Myocyte (in vitro differentiated cells): ENCODE measurements at places on chromosomes 1 and 21. TPM values are rescaled to one million over a fixed set of nuclear protein-coding genes. Genes with fewer than 3 reads are reported as not detected.

DNA sequence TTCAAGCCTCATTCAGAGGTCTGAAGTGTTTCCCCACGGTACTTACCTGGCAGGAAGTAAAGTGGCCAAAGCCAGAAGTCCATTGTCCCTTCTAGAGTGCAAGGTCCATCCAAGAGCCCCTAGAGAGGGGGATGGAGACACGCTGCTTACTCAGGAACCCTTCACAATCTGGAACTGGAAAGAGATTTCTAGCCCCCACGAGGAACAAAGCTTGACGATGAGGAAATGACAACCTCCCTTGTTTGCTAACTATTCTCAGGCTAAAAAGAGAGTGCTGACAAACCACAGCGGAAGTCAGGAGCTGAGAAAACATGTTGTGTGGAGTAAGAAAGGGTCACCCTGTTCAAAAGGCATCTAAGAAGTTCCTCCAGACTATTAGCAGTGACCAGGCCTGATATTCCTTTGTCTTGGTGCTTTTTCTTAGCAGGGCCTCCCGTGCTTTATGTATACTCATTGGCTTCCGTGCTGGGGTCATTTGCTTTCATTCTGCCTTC is at the start of gene FCMR:
Gene FCMR, minus strand, starts transcription at position 170 of the 494 bp plus-strand sequence. Its CDS starts 87 bp downstream, at position 83.
- DNase-seq, result no peak

- DNase-seq, result no peak
Observed at GRCh38 chr1:46220808-46221207, 17.7 kb downstream of the LURAP1 start.

DNA sequence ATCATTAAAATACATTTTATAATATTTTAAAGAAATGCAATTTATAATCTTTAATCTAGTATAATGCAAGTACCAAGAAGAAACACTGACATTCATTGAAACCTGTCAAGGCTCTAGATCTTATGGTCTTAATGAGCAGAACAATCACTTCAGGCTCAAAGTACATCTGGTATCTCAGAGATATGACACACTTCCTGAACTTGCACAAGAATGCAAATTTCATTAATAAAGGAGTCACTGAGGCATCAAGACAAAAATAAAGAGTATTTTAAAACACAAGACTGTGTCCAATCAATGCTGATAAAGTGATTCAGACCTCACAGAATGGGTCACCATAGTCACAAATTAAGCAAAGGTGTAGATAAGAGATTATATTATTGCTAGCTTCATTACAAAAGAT is 178.1 kb downstream of the AK5 start:
- no peak for DNase-seq

GRCh38 chr1:212514056-212514614 is 81.4 kb downstream of the NENF start:
- DNase-seq, result peak; percentile 96

DNA sequence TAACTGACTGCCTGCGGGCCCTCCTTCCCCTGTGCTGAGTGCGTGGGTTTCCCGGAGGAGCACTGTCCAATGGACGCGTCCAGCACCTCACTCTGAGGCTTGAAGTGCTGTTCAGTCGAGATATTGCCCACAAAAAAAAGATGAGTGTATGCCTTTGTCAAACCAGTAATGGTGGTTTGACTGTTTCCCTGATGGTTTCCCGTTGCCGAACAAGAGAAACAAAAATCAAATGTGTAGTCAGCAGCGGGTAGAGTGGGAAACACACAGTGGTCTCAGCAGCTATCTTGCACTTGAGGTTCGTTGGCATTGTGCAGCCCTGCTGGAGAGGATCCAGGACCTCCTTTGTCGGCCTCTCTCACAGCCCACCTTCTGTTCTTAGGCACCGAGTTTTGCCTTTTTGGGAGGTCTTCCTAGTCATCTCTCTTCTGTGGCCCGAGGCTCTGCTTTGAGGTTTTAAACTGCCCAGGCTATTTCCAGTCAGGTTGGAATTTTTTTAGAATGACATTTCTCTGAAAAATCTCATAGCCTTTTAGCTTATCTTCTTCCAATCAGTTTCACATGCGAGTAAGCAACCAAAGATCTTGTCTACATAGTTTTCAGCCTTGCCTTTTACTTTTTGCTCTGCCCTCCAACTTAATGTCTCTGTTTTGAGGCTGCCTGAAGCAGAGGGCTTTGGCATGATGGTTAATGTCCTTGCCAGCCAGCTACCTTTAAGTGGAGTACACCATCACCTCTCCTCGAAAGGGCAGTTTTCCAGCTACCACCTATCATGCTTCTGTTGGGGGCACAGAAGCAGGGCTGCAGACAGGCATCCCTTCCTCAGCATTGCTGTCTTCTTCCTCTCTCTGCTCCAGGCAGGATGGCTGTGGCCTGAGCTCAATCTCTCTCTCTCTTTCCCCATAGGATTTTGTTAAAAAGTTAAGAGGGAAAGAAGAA is 132.3 kb downstream of the URB2 start:
- DNase-seq, result no peak

DNA sequence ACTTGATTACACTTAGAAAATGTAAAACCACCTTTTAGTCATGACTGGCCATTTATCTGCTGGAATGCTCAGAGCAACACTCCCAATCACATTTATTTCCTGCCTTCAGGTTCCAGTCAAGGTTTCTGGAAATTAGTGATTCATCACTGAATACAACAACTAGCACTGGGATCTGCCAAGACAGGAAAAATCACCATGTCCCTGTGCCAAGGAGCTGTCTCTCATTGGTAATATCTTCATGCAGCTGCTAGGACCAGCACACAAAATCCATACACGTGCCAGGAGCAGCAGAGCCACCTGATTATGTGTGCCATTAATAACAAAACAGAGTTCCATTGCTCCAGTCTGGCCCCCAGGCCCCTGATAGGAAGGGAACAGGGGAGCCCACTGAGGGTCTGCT is 194.6 kb downstream of the TNR start:
- DNase-seq, result no peak

DNA sequence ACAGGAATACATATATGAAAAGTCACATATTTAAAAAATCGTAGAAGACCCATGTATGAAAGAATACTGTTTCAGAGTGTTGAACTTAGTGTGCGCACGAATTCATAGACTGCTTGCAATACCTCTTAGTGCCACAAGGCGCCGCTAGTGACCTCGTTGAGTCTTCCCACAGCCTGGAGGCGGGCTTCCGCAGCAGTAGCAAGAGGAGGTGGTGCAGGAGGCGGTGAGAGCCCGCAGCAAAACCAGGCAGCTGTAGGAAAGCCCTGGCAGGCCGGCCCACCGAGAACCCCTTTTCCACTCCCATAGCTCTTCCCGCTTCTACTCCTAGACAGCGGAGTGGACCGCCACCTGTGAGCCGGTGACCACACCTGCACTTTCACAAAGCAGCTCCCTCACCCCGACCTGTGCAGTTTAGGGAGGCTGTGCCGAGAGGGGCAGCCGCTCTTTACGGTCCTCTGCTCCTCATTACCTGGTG is 23.5 kb downstream of the MTARC1 start:
- peak; percentile 83 for DNase-seq

- DNase-seq, result no peak
Observed at GRCh38 chr1:204972426-204972825, 70.6 kb upstream of the CNTN2 start.

GRCh38 chr1:42822800-42823392 is 5.7 kb upstream of the SVBP start:
- DNase-seq, result no peak

DNA sequence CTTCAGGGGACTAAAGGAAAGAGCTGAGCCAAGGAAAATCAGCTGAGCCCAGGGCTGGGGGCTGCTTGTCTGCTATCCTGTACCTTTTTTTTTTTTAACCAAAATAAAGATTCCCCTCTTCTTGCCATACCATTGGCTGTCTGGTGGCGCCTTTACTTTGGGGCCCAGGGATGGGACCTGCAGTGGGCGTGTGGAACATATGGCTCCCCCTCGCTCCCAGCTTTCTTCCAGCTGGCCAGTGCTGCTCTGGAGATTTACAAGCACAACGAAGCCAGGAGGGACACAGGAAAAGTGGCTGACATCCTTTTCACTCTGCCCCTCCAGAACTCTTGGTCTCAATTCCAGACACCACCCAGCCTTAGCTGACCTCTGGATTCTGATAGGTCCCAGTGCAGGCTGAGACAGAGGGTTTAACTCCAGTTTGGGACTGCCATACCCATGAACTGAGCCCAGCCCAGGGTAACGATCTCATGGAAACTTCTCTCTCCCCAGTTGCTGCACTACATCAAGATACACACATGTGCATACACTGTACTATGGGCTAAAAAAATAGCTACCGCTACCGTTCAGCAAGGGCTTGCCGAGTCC is 5.4 kb upstream of the SFN start:
- DNase-seq, result no peak

DNA sequence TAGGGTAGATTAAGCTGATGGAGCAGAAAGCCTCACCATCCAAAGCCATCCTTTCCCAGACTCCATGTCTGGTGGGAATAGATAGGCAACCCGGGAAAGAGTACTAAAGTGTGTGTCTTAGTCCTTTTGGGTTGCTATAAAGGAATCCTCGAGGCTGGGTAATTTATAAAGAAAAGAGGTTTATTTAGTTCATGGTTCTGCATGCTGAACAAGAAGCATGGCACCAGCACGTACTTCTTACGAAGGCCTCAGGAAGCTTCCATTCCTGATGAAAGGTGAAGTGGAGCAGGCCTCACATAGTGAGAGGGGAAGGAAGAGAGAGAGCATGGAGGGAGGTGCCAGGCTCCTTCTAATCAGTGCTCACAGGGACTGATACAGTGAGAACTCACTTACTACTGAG is 6.2 kb upstream of the SLC37A1 start:
- no peak for DNase-seq

DNA sequence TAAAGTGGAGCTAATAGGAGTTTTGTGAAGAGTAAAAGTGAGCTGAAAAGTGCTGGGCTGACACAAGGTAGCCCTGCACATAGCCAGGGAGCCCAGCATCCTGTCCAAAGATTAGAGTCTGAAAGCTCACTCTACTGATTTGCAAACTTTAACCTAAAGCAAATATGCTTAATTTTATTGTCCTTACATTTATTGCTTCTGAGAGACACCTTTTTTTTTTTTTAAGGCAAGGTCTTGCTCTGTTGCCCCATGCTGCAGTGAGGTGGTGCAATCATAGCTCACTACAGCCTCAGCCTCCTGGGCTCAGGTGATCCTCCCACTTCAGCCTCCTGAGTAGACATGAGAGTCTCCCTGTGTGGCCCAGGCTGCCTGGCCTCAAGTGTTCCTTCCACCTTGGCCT is 16.5 kb downstream of the MGST3 start:
- DNase-seq, result no peak

- DNase-seq, result no peak
Observed at GRCh38 chr21:46626975-46627501, 8.4 kb upstream of the PRMT2 start.

DNA sequence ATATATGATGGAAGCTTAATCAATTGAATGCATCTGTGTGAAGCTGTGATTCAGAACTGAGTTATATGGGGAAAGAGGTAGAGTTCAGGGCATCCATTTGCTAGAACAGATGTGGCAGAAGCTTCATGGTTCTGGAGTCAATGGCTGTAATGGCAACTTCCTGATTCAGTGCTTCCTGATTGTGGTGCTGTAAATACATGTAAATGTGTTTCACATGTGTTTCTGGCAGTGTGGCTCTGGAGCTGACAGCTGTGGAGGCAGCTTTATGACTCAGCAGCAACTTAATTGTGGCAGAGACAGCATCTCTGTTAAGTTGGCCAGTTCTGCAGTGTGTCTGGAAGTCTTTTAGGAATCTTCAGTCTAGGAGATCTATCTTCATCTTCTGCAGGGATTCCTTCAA is 226.6 kb upstream of the ZRANB2 start:
- DNase-seq, result peak; percentile 85

GRCh38 chr1:170356585-170356984 is 175.4 kb upstream of the GORAB start:
- no peak for DNase-seq

GRCh38 chr1:186780076-186780475 is 48.7 kb upstream of the PLA2G4A start:
- DNase-seq, result no peak

- DNase-seq, result no peak
Observed at GRCh38 chr1:224180783-224181452, 2.1 kb upstream of the DEGS1 start.

GRCh38 chr21:14541841-14542490 is 4.1 kb downstream of the SAMSN1 start:
- no peak for DNase-seq

DNA sequence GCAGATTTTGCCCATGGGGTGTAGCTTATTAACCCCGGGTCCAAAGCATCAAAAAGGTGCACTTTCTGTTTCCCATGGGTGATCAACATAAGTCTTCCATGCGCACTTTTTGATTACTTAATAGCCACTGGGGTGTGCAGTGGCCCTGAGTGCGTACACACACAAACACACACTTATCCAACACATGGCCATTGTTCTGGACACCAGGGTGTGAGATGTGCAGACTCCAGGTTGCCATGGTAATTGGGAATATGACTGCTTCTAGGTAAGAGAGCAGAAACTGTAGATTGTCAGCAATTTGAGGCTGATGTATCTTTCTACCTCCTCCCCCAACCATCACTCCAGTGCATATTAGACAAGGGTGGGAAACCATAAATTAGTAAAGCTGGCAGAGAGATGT is 68.8 kb downstream of the MAB21L3 start:
- no peak for DNase-seq

DNA sequence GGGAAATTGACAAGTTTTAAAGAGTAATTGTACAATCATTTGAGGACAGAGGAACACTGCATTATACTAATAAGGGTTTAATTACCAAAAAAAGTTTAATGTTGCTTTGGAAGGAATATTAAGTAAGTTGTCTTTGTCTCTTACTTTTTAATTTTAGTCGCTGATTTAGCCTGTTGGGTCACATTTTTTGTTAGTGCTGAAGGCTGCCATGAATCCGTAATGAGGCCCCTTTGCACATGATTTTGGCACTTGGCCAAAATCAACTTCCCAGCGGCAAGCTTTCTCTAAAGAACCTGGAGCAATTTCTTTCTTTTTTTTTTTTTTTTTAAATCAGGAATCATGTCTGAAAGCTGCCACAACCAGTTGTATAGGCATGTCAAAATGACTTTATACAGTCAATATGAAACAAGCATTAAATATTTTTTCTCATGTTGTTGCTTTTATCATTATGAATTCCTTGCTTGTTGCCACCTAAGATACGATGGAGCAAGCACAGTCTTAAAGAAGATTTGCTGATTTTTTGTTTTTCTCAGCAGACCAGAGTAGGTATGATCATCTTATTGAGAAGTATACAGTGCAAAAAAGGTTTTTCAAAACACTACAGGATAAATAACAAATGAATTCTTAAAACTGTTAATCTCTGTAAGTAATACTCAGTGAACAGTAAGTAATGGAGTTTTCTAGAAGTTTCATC is 690.4 kb downstream of the USP25 start:
- DNase-seq, result peak; percentile 83

- DNase-seq, result no peak
Observed at GRCh38 chr1:161095230-161095629, 2.9 kb upstream of the KLHDC9 start.

Gene DCAF8
- total RNA-seq, result 96.9 and 101 TPM in 2 replicates

Gene GJC2
- 0.26 and 0.80 TPM in 2 replicates for total RNA-seq

Gene HPDL
- not detected in 2 replicates for total RNA-seq

Gene LBR
- total RNA-seq, result 13.7 and 14.3 TPM in 2 replicates

Gene C1orf53
- total RNA-seq, result 12.4 and 12.6 TPM in 2 replicates

Gene ZMPSTE24
- 52.2 and 67.8 TPM in 2 replicates for total RNA-seq

Gene C1orf94
- not detected in 2 replicates for total RNA-seq

Gene SPRR2B
- total RNA-seq, result not detected in 2 replicates

Gene F5
- not detected in 2 replicates for total RNA-seq

Gene LCE1C
- not detected in 2 replicates for total RNA-seq

Gene AZIN2
- total RNA-seq, result 5.3 and 10.7 TPM in 2 replicates

Gene CA6
- total RNA-seq, result not detected in 2 replicates

Gene C1QB
- total RNA-seq, result not detected in 2 replicates
